ENCODE measurements at places on chromosomes 12 and 14.

DNA sequence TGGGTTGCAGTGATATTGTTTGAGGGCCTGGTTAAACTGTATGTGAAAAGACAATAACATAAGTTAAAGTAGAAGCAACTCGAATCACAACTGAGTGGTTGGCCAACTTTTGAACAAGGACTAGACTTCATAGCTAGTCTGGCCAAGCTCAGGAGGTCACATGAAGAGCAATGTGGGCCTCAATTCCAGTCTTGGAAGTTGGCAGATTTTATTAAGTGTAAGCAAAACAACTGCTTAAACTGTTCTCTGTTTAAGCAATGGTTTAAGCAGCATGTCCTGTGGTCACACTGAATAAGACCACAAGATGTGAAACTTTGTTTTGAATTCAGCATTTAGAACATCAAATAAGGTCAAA, 100.4 kb downstream of the TMTC3 start:
- DNase-seq, result no peak

- DNase-seq, result no peak
These were observed 494.3 kb upstream of the USP15 start for GRCh38 chr12:61765926-61766325.

DNA sequence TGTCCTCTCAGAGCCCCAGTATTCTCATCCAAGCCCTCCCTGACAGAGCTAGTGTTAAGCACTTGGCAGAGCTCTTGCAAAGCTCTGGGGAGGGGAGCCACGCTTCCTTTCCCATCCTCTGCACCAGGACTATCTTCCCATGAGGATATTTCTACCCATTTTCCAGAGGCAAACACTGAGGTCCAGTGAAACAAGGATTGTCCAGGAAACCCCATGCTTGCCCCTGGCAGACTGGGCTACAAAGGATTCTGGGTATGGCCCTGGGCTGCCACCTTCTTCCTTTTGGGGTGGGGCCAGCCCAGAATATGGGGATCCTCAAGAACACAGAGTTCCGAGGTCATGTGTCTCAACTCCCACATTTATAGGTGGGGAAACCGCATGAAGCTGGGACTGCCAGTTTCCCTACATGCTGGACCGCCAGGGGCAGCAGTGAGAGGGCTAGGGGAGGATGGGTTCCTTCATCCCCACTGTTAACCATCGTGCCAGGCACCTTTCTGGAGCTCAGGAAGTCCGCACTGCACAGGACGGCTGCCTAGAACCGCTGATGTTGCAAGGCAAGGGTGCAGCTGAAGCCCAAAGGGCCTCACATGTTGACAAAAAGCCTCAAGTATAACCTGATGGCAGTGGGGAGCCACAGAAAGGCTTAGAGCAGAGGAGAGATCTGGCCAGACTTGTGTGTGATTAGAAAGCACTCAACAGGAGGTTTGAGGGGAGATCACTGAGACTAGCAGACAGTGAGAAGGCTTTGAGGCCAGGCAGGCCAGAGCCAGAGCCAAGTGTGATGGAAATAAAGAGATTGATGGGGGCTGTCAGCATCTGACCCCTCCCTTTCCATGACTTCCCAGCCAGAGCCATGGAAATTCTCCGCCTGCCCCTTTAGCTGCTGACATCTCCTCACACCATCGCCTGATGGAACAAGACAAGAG, 5.5 kb upstream of the CCDC85C start:
- DNase-seq, result peak; percentile 30

GRCh38 chr12:111408116-111408440, 2.4 kb downstream of the SH2B3 start:
- DNase-seq, result no peak

- no peak for DNase-seq
These were observed 115.9 kb upstream of the TBX3 start for GRCh38 chr12:114799574-114800487.

GRCh38 chr14:53062856-53063255, 90.3 kb downstream of the DDHD1 start:
- DNase-seq, result no peak

DNA sequence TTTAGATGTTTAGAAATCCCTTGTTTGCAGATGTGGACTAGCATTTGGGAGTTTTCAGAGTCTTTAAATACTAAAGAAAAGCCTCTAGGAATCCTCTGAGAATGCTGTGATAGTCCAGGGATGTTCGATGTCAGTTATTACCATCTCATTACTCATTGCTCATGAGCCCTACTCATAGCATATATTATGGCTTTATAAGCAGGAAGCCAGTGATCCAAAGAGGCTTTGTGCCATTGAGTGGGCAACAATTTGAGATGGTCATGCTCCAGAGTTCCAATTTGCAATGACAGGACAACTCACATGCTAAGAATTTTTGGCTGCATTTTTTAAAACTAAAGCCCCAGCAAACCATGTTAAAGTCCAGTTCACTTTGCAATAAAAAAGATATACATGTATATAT, 163.0 kb downstream of the OTOGL start:
- DNase-seq, result no peak

GRCh38 chr12:113149361-113150150, at the start of gene CFAP73:
CFAP73 (plus strand) TSS chr12:113149724; CDS start chr12:113149858, 134 bp downstream.
- no peak for DNase-seq

DNA sequence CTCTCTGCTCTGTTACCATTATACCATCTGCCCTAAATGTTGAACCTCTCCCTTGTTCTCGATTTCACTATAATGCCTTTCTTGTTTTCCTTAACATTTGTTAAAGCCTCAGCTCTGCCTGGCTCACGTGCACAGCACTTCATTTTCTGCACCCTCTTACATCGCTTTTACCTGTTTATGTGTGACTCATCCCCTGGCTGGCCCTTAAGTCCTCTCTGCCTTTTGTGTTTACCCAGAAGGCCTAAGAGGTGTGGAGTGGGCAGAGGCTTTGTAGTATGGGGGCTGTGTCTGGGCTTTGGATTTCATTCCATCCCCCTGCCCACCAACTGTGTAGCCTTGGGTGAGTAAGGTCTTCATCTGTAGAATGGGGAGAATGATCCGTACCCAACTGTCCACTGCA, 36.5 kb downstream of the UBE3B start:
- DNase-seq, result no peak

DNA sequence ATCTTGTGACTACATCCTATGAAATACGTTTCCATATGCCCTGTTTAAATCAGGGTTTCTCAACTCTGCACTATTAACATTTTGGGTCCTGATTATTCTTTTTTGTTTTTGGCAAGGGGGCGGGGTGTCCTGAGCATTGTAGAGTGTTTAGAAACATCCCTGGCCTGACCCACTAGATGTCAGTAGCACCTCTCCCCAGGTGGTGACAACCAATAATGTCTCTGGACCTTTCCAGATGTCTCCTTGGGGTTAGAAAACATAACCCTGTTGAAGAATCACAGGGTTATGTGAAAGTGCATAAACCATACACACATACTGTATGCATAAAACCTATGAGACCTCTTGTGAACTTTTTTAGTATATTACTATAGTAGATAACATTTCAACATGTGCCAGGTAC, 1.4 kb downstream of the ACAD10 start:
- DNase-seq, result no peak

DNA sequence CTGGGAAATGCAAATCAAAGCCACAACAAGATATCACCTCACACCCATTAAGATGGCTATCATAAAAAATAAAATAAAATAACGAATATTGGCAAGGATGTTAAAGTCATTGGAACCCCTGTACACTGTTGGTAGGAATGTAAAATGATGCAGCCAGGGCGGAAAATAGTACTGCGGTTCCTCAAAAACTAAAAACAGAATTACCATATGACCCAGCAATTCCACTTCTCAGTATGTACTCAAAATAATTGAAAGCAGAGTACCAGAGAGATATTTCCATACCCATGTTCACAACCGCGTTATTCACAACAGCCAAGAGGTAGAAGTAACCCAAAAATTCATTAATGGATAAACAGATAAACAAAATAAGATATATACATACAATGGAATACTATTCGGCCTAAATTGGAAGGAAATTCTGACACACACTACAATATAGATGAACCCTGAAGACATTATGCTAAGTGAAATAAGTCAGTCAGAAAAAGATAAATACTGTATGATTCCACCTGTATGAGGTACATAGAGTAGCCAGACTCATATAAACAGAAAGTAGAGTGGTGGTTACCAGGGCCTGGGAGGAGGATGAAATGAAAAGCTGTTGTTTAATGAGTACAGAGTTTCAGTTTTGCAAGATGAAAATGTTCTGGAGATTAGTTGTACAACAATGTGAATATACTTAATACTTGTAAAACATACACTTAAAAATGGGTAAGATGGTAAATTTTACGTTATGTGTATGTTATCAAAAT, 84.6 kb downstream of the TXNDC16 start:
- no peak for DNase-seq

DNA sequence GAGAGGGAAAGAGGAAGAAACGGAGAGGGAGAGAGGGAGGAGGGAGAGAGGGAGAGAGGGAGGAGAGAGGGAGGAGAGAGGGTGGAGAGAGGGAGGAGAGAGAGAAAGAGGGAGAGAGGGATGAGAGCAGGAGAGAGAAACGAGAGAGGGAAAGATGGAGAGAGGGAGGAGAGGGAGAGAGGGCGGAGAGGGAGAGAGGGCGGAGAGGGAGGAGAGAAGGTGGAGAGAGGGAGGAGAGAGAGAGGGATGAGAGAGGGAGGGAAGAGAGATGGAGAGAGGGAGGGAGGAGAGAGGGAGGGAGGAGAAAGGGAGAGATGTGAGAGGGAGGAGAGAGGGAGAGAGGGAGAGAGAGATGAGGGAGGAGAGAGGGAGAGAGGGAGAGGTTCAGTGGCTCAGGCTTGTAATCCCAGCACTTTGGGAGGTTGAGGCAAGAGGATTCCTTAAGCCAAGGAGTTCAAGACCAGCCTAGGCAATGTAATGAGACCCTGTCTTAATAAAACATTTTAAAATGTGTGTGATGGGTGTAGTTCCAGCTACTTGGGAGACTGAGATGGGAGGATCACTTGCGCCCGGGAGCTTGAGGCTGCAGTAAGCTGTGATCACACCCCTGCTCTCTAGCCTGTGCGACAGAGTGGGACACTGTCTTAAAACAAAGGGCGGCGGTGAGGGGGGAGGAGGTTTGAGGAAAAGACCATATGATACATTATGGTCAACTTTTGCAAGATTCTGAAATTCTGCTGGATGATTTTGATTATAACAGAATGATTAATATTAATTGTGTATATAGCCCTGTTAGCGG, 21.3 kb upstream of the SNRPF start:
- DNase-seq, result no peak

DNA sequence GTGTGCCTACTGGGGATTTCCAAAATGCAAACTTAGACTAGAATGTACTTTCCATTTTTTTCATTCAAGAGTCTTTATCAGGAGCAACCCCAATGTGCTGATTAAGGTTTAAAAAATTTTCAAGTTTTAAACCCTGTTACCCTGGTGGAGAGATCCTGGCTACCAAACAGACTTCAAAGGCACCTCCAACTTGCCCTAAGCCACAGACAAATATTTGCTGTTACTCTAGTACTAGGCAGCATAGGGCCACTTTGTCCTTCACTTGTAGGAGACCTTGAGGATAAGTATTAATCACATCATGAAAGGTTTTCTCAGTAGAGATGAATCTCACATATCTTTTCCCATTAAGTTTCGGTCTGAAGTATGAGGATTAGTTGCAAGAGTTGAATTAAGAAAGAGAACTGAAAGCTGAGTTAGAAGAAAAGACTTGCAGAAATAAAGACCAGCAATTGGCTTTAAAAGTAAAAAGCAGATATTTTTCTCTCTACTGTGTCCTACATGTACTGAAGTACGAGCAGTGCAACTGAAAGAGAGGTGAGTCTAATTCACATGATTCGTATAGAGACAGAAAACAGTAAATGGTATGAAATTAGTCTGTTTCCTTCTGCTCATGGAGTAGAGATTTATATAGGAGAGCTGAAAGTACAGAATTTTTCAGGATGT, 28.3 kb downstream of the NTN4 start:
- no peak for DNase-seq

DNA sequence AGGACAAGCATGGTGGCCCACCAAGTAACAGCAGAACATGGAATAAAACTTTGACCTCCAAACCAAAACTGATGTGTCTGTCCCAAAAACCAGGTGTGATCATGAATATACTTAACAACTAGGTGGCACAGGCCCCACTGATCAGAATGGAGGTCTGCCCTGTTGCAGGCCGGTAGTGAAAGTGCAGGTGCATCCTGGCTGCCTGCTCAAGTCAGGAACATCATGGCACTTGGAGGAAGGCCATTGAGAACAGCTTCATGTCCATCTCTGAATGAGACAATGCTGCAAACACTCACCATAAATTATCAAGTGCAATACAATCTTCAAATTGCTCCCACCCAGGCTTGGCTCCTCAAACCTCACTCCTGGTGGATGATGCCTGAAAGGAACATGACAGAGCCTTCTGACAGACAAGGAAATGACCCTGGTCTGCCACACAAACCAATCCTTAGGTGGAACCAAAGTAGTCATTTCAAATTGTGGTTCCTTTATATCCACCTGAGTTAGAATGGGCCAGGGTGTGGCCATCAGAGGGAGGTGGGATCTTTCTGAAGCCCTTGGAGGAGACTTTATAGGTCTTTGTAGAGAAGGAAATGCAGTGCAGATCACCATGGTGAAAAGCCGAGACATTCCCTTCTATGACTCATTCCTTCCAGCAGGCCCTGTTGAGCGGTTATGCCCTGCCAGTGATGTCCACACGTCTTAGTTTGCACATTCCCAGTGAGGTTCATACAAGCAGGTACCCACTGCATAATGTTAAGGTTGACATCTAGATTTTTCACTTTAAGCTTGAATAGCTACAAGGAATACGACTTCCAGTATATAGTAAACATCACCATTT, 36.0 kb downstream of the EGLN3 start:
- no peak for DNase-seq

GRCh38 chr14:38290601-38291188, 34.8 kb upstream of the CLEC14A start:
- DNase-seq, result no peak

DNA sequence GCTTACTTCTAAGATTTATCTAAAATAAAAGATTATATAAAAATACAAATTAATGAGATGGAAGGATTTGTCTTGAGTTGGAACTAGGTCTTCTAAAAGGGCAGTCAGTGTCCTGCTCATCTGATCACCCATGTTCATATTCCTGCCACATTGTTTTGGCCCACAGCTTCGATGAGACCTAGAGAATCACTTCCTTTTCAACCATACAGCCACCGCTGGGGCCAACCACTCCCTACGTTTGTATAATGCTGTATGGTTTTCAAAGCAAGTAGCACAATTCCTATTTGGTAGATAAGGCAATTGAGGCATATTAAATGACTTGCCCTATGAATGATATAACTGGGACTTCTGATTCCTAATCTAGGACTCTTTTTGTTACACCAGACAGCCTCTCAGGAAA, 249.4 kb downstream of the ZFP36L1 start:
- DNase-seq, result no peak

- DNase-seq, result no peak
These were observed 53.5 kb upstream of the PLEKHG6 start for GRCh38 chr12:6257007-6257406.

GRCh38 chr14:69699748-69700303, 67.1 kb upstream of the SRSF5 start:
- DNase-seq, result no peak

DNA sequence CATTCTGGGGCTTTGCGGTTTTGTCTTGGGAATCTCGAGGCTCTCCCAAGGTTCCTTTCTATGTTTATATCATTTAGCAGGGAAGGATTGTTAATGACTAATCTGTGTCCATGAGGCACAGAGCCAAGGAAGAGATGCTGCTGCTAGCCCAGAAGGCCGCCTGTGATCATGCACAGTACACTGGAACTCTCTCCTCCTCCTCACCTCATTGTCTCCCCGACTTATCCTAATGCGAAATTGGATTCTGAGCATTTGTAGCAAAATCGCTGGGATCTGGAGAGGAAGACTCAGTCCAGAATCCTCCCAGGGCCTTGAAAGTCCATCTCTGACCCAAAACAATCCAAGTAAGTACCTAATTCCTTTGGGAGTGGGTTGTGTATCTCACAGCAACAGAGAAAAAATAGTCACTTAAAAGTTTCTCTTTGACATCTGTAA, at the start of gene NR1H4:
TSS of gene NR1H4 (plus strand) at position 151 of the 435 bp plus-strand sequence. CDS start 19,458 bp downstream, outside the sequence.
- DNase-seq, result no peak

- DNase-seq, result no peak
These were observed 272.1 kb downstream of the CEP128 start for GRCh38 chr14:80669426-80669825.

All from activated CD8-positive, alpha-beta memory T cell treated with anti-CD3 and anti-CD28 coated beads, Interleukin-2, amount 50 U/mL, for 4 hours (primary cell).